T-helper 17 cell (primary cell): ENCODE measurements at places on chromosomes 1 and 21. TPM values are rescaled to one million over a fixed set of nuclear protein-coding genes. Genes with fewer than 3 reads are reported as not detected.

The FTCD gene
- total RNA-seq: not detected

The C1orf141 gene
- not detected for total RNA-seq

The MRPL55 gene
- 59.9 TPM for total RNA-seq

The KIF2C gene
- 1.4 TPM for total RNA-seq

The POU3F1 gene
- 0.17 TPM for total RNA-seq
